ENCODE measurements at places on chromosomes 7 and 10. TPM values are rescaled to one million over a fixed set of nuclear protein-coding genes. Genes with fewer than 3 reads are reported as not detected.

C7orf57 gene
- not detected for total RNA-seq

OR2A5 gene
- not detected for total RNA-seq

MNX1 gene
- 9.5 TPM for total RNA-seq

AKR1C4 gene
- total RNA-seq, result not detected

TEX47 gene
- total RNA-seq, result not detected

Measured in K562 (cell line).